Hematopoietic multipotent progenitor cell treated with erythropoietin and hydrocortisone succinate and interleukin-3 and kit ligand, for 15 days (in vitro differentiated cells): ENCODE measurements at places on chromosomes 13 and 19.

- DNase-seq, result no peak
Observed at GRCh38 chr19:3140667-3141038, 4.8 kb downstream of the GNA15 start.

- no peak for DNase-seq
Observed at GRCh38 chr13:93964146-93964512, 515.4 kb downstream of the DCT start.

DNA sequence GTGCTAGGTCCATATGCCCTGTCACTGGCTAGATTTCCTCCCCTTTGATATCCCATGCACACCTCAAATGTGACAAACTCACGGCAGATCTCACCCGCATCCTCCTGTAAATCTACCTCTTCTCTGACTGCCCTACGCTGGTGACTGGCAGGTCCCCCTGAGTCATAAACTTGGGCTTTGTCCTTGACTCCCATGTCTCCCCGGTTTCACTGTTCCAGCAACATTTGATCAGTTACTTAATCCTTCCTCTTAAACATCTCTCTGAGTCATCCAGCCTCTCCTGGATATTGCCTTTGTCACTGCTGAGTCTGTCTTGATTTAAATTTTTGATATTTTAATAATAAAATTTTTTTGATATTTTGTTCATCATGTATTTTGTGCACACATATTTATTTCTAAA, 26.5 kb downstream of the FAM216B start:
- no peak for DNase-seq

GRCh38 chr19:6038634-6039405, 60.9 kb upstream of the RANBP3 start:
- no peak for DNase-seq

- DNase-seq, result no peak
Observed at GRCh38 chr13:42997381-42997780, 5.3 kb upstream of the EPSTI1 start.

- DNase-seq, result no peak
Observed at GRCh38 chr13:21846605-21847004, 175.7 kb downstream of the FGF9 start.

DNA sequence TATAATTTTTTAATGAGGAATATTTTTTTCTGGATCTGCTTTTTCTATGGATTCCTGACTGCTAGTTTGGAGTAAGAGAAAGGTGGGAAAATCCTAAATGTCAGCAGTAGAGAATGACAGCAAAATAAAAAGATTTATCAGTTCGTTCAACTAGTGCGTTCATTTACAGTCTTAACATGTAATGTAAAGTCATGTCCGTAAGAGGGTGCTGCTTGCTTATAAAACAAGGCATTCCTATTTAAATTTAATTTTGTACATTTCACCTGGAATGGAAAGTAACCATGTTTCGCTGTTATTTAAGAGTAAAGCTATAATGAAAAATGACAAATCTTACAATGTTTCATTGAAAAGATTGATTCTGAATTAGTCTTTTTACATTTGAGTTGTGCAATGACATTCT, 76.6 kb downstream of the ZMYM2 start:
- DNase-seq, result no peak

- no peak for DNase-seq
Observed at GRCh38 chr19:31784671-31785101, 435.4 kb upstream of the TSHZ3 start.

- DNase-seq, result no peak
Observed at GRCh38 chr19:8537099-8537498, 23.1 kb upstream of the ZNF414 start.

GRCh38 chr13:99176309-99177276, 24.1 kb upstream of the UBAC2 start:
- DNase-seq, result peak; percentile 80

GRCh38 chr19:38556521-38557174, 61.1 kb downstream of the MAP4K1 start:
- no peak for DNase-seq

DNA sequence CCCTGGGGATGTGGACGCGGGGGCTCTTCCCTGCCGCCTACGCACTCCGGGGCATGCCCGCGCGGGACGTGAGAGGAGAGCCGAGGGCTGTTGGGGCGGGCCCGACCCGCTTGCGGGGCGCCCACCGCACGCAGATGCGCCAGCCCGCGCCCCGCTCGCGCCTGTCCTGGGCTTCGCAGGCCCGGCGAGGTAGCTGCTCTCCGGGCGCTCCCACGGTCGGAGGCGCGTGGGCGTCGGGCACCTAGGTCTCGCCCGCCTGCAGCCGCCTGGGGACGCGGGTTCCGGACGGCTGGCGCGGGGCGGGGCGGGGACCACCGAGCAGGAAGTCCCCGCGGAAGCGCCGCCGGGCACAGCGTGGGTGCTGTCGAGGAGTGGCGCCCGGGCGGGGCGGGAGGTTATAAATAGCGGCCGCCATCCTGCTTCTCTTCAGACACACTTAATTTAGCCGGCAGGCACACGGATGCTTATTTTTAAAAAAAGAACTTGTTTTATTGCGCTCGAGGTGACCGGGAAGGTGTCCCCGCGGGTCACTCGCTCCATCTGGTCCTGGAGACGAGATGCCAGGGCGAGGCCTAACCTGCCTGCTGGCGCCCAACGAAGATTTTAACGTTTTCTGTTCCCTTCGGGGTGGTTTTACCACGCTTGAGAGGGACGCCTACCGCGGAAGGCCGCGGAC, 561 bp upstream of the GJA3 start:
- DNase-seq, result no peak

DNA sequence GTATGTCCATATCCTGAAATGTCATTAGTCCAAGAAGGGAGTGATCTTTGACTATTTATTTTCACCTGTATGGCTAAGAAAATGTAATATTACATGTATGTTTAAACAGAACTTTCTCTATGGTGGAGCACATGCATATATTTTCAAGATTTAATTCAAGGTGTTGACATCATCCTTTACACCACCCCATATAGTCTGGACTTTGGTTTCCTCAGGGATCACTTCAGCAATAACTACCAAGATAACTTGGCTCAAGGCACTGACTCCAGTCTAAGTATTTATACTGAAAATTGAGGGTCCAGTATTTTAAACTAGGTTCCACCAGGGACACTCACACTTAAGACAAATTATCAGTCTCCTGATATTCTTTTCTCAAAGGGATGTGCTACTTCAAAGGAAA, 660.6 kb downstream of the EFNB2 start:
- no peak for DNase-seq

GRCh38 chr13:50626101-50626547, 217.4 kb downstream of the DLEU7 start:
- DNase-seq, result no peak

DNA sequence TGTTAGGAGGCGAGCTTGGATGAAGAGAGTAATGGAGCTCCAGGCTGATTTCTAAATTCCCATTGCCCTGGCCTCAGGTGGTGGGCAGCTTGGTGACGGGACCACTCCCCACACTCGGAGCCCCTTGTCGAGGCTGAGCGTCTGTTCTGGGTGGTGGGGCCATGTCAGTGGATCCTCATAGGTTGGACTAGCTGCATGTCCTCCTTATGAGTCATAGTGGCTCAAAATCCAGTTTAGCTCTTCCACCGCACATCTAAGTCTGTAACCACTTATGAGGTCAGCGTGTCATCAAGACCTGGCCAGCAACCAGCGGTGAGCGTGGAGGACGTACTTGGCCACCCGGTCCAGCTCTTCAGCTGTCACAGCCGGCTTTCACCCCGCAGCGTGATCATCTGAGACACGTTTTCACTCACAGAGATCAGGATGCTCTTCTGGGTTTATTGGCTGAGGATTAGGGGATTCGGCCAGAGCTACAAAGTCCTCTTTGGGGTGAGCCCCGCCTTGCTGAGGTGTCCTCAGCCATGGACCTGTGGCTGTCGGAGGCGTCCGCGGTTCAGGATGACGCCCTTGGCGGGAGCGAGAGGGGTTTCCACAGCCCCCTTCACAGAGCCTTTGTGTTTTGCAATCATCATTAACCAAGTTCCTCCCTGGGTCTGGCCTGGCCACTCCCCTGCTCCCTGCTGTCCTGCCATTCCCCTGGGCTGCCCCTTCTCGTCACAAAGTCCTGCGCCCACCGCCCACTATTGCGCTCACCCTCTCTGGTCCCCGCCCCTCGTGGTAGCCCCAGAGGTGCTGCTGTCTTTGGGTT, 41.9 kb downstream of the ADPRHL1 start:
- no peak for DNase-seq

GRCh38 chr19:36113894-36114720, 568 bp downstream of the POLR2I start:
- peak; percentile 28 for DNase-seq

- no peak for DNase-seq
Observed at GRCh38 chr19:41377977-41378709, 1.8 kb downstream of the TMEM91 start.

DNA sequence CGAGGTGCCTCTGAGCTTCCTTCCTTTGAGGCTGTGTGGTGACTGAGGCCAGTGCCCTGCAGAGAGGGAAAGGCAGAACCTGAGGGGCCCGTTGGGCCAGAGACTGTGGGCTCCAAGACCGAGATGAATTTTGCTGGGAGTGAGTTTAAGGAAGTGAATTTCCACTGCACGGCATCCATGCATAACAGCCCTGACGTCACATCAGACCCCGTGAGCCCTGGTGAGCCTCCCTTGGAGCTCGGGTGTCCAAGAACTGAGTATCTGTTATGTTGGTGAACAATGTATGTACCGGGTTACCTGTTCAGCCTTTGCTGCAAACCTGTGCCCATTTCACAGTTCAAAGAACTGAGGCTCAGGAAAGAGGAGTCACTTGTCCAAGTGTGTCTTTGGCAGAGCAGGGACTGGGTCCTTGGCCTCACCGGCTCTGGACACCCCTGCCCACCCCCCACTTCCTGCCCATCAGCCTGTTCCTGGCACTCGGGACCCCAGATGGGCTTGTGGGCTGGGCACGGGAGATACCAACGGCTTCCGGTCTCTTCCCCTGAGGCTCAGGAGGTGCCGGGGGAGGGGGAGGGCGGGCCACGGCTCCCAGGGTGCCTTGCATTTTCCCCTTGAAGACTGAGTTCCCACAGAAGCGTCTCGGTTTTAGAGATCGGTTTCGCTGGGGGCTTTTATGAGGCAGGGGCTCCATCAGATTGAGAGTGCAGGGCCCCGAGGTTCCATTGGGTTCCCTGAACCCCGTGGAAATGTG, 33.7 kb downstream of the NFILZ start:
- DNase-seq, result no peak

GRCh38 chr13:100291624-100292023, 202.7 kb downstream of the PCCA start:
- no peak for DNase-seq

- DNase-seq, result no peak
Observed at GRCh38 chr13:57832187-57832586, 200.6 kb downstream of the PCDH17 start.

GRCh38 chr13:69300131-69300530, 807.5 kb upstream of the ATXN8OS start:
- no peak for DNase-seq

- no peak for DNase-seq
Observed at GRCh38 chr19:41799444-41800000, 3.1 kb downstream of the CEACAM3 start.

- DNase-seq, result peak; percentile 20
Observed at GRCh38 chr19:49421039-49421877, 2.0 kb downstream of the PTH2 start.

DNA sequence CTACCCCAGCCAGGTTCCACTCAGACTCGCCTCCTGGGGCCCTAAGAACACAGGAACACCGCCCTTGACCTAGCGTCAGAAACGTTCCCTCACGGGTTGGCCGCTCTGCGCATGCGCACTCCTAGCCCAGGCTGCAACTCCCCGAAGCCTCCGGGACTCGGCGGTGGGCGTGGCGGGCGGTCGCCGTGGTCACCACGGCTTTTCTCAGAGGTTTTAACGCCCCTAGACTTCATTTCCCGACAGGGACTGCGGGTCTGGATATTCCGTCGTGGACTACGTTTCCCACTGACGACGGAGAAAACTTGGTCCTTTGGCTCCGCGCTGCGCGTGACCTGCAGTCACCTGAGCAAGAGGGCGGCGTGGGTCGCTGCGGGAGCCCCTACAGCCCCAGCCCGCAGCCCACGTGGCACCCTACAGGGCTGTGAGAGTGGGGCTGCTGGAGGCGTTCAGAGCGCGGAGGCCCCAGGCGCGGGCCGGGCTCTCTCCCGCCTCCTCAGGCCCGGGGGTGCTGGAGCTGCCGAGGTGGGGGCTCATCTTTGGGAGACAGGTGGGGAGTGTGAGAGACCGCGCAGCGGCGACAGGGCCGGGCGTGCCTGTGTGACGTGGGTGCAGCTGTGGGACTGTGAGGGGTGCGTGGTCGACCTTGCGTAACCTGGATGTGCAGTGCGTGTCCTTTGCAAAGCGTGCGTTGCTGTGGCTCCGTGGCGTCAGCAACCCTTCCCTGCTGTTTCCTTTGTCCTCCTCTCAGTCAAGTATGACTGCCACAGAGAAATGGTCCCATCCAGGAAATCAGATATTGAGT, 38.0 kb upstream of the ZNF573 start:
- DNase-seq, result no peak

DNA sequence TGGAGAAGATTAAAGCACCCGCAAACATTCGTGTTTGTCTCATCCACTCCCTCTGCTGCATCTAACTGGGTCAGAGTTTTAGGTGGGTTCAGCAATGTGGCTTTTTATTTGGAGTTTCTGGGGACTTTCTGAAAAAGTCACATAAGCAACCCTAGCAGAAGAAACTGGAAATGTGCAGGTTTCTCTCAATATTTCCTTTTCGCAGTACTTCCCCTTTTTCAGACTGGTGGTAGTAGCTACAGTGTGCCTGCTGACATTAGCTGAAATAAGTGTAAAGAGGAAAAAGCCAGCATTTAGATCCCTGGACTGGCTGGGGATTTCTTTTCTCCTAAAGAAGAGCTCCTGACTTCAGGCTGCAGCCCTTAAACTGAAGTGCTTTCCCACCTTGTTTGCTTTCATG, 15.9 kb upstream of the OLFM4 start:
- no peak for DNase-seq

- DNase-seq, result no peak
Observed at GRCh38 chr13:100438059-100438788, 150.4 kb downstream of the GGACT start.

DNA sequence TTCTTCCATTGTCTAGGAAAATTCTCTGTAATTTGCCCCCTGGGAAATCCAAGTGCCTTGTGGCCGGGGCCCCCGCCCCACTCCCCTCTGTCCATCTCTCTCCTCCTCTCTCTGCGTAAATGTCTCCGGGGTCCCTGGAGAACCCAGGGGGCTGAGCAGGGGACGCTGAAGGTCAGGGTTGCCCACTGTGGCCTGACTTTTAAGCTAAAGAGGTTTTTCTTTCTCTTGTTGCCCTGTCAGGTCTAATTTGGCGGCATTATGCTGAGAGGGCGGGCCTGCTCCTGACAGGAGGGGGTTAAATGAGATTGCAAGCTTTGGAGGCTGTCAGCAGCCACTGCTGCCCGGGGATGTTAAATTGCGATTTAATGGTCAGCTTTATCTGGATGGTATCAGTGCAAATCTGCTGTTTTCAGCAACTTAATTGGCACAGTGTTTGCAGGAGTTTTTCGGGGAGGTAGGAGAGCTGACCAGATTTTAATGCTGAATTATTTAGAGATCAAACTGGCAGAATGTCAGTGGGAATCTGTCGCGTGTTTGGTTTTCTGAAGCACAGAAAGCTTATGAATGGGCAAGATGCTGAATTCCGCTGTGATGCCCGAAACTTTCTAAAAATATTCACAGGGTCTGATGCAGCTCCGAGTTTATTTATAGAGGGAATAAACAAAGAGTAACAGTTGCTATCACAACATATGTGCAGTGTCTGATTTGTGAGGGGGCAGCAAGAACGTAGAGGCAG, 93.2 kb upstream of the SOX1 start:
- no peak for DNase-seq
